ENCODE measurements at places on chromosomes 1 and 21. TPM values are rescaled to one million over a fixed set of nuclear protein-coding genes. Genes with fewer than 3 reads are reported as not detected.

Gene PM20D1
- 0.14 TPM for total RNA-seq

Gene ZFP69
- 5.1 TPM for total RNA-seq

Gene RNF186
- not detected for total RNA-seq

DNA sequence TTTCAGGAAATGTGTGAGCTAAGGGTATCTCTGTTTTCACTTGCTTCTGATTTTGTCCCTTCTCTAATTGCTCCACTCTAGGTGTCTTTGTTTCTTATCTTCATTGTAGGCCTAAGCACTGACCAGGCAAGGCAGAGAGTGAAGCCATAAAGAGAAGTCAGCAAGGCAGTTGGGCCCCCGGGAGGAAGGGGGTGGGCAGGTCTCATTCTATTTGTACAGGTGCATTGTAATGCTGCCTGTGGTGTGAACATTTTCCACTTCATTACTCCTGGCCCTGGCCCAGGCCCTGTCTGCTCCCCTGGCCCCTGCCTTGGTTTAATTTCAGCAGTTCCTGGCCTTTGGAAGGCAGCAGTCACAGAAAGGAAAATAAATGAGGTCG lies 86.4 kb upstream of the JUN start:
- no peaks in the 10 kb centered on the region for H3K27me3 ChIP-seq
- H3K36me3 ChIP-seq, result no peaks in the 10 kb centered on the region
- no peak overlapping the region for H3K4me3 ChIP-seq
- DNase-seq, result no peak
- peaks cover 9% of the 10 kb centered on the region for H3K4me1 ChIP-seq

GRCh38 chr1:241131636-241132194 lies 225.3 kb downstream of the RGS7 start:
- no peaks in the 10 kb centered on the region for H3K4me1 ChIP-seq
- no peak for DNase-seq
- no peak overlapping the region for H3K27ac ChIP-seq

GRCh38 chr1:187408212-187409004 lies 579.7 kb downstream of the PLA2G4A start:
- no peaks in the 10 kb centered on the region for H3K36me3 ChIP-seq
- H3K27me3 ChIP-seq, result no peaks in the 10 kb centered on the region
- no peak overlapping the region for H3K27ac ChIP-seq
- H3K4me3 ChIP-seq, result no peak overlapping the region
- DNase-seq, result no peak
- no peaks in the 10 kb centered on the region for H3K4me1 ChIP-seq

- H3K36me3 ChIP-seq, result no peaks in the 10 kb centered on the region
- H3K4me1 ChIP-seq, result peaks cover 9% of the 10 kb centered on the region
- H3K27me3 ChIP-seq, result no peaks in the 10 kb centered on the region
- H3K27ac ChIP-seq, result no peak overlapping the region
- H3K4me3 ChIP-seq, result no peak overlapping the region
Observed at GRCh38 chr1:174953285-174954072, 46.3 kb upstream of the CACYBP start.

GRCh38 chr1:197995408-197996258 lies 78.5 kb downstream of the LHX9 start:
- no peaks in the 10 kb centered on the region for H3K4me1 ChIP-seq
- H3K36me3 ChIP-seq, result no peaks in the 10 kb centered on the region
- no peak overlapping the region for H3K4me3 ChIP-seq
- no peak for DNase-seq

- no peaks in the 10 kb centered on the region for H3K27me3 ChIP-seq
- peaks cover 5% of the 10 kb centered on the region for H3K4me1 ChIP-seq
- DNase-seq, result no peak
Observed at GRCh38 chr1:192802406-192802805, 6.4 kb upstream of the RGS2 start.

- no peak overlapping the region for H3K27ac ChIP-seq
- peaks cover 6% of the 10 kb centered on the region for H3K4me1 ChIP-seq
- no peaks in the 10 kb centered on the region for H3K27me3 ChIP-seq
- H3K4me3 ChIP-seq, result no peak overlapping the region
- DNase-seq, result no peak
Observed at GRCh38 chr21:36551731-36552433, 72.0 kb upstream of the CLDN14 start.

GRCh38 chr1:32885676-32886003 lies 651 bp upstream of the HPCA start:
- H3K4me3 ChIP-seq, result no peak overlapping the region
- peaks cover 6% of the 10 kb centered on the region for H3K27me3 ChIP-seq
- H3K27ac ChIP-seq, result no peak overlapping the region
- no peaks in the 10 kb centered on the region for H3K36me3 ChIP-seq

DNA sequence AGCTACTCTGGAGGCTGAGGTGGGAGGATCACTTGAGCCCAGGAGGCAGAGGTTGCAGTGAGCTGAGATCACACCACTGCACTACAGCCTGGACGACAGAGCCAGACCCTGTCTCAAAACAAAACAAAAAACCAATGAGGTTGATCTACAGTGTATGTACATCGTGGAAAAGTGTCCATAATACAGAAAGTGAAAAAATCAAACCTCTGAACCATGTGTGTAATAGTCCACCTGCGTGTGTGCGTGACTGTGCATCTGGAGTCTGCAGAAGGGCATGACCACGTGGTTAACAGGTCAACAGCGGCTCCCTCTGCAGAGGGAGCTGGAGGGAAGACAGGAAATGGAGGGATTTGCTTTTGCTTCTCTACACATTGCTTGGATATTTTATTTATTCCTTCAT lies 32.4 kb upstream of the ENO1 start:
- peaks cover 12% of the 10 kb centered on the region for H3K4me1 ChIP-seq
- no peak overlapping the region for H3K4me3 ChIP-seq
- no peaks in the 10 kb centered on the region for H3K36me3 ChIP-seq
- H3K27ac ChIP-seq, result no peak overlapping the region
- DNase-seq, result no peak

DNA sequence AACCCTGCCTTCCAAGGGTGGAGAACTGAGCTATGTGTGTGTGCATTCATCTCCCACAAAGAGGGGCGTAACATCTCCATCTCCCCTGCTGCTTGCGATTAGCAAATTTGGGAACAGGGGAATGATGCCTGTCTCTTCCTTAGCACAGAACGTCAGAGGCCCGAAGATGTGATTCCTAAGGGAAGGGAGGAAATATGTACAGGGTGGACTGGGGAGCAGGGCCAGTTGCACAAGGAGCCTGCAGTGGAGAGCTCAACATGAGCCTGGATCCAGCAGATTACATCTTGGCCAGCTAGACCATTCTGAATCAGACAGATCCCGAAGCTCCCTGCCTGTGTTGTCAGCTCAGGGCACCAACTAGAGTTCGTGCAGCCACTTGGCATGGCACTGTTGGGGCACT lies 118.1 kb downstream of the NGF start:
- H3K4me3 ChIP-seq, result no peak overlapping the region
- H3K27ac ChIP-seq, result no peak overlapping the region
- no peaks in the 10 kb centered on the region for H3K4me1 ChIP-seq
- H3K27me3 ChIP-seq, result no peaks in the 10 kb centered on the region
- no peaks in the 10 kb centered on the region for H3K36me3 ChIP-seq

DNA sequence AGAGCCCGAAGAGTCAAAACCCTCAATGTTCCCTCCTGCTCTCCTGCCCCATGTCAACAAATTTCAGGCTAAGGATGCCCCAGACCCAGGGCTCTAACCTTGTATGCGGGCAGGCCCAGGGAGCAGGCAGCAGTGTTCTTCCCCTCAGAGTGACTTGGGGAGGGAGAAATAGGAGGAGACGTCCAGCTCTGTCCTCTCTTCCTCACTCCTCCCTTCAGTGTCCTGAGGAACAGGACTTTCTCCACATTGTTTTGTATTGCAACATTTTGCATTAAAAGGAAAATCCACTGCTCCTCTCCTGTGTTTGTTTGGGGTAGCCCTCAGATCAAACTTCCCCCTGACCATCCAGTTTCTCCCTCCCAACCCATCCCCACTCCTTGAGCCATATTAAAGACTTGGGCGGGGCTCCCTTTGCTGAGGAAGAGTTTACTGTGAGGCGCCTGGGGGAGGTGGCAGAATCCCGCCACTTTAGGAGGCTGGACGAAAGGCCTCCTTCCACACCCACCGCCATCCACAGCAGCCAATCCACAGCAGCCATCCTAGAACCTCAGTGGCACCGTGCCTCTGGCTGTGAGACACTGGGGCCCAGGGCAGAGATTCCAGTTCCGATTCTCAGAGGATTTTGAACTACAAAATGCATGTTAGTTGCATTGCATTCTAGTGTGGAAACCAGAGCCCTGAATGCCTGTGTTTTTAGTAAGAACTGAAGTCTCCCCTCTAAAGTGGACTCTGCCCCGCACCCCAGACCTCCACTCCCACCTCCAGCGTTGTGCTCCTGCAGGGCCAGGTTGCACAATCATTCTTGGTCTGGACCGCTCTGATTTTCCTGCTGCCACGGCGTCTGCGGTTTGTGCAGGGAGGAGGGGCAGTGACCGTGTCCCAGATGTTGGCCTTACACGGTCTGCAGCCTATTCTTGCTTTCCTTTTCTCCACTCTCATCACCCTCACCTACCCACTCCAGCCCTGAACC lies 3.0 kb downstream of the OLFML3 start:
- H3K4me1 ChIP-seq, result peaks cover 58% of the 10 kb centered on the region
- DNase-seq, result peak; percentile 28
- no peaks in the 10 kb centered on the region for H3K27me3 ChIP-seq
- H3K4me3 ChIP-seq, result peak overlapping the region; percentile 68
- H3K27ac ChIP-seq, result peak overlapping the region; percentile 75
- no peaks in the 10 kb centered on the region for H3K36me3 ChIP-seq

DNA sequence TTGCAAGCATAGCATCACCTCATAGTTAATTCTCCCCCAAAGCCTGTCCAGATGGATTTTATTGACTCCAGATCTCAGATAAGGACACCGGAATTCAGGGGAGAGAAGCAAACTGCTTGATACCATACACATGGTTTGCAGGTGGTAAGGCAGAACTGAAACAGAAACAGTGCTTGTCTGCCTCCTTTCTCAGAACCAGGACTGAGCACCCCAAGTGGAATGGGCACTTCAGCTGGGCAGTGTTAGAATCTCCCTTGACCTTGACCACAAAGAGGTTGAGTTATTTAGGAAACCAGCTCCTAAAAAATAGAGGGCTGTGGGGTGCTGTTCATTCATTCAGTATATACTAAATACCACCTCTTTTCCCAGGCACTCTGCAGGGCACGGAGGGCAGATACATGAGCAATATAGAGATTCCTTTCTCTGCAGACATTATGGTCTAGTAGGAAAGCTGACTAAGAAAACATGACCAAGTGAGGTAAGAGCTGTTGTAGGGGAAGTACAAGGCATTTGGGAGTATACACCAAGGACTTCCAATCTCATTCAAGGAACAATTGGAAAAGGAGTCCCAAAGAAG lies 185.2 kb downstream of the C1orf94 start:
- H3K4me3 ChIP-seq, result no peak overlapping the region
- no peaks in the 10 kb centered on the region for H3K27me3 ChIP-seq
- no peaks in the 10 kb centered on the region for H3K4me1 ChIP-seq
- no peak overlapping the region for H3K27ac ChIP-seq
- no peak for DNase-seq
- no peaks in the 10 kb centered on the region for H3K36me3 ChIP-seq

DNA sequence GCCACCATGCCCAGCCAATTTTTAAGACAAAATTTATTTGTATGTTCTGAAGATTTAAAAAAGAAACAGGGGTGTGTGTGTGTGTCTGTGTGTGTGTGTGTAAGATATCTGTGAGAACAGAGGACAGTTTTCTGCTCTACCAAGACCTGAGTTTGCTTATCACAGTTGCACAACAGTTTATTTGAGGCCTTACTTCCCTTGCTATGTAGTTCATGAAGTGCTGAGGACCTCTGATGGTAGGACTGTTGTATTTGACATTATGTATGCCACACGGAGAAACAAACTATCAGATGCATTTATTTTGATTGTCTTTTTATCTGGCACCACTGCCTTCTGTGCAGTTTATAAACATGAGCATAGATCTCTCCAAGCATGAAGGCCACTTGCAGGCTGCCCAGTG lies 355.2 kb downstream of the PBX1 start:
- H3K4me1 ChIP-seq, result no peaks in the 10 kb centered on the region
- no peaks in the 10 kb centered on the region for H3K27me3 ChIP-seq
- DNase-seq, result no peak
- H3K36me3 ChIP-seq, result no peaks in the 10 kb centered on the region
- H3K27ac ChIP-seq, result no peak overlapping the region

DNA sequence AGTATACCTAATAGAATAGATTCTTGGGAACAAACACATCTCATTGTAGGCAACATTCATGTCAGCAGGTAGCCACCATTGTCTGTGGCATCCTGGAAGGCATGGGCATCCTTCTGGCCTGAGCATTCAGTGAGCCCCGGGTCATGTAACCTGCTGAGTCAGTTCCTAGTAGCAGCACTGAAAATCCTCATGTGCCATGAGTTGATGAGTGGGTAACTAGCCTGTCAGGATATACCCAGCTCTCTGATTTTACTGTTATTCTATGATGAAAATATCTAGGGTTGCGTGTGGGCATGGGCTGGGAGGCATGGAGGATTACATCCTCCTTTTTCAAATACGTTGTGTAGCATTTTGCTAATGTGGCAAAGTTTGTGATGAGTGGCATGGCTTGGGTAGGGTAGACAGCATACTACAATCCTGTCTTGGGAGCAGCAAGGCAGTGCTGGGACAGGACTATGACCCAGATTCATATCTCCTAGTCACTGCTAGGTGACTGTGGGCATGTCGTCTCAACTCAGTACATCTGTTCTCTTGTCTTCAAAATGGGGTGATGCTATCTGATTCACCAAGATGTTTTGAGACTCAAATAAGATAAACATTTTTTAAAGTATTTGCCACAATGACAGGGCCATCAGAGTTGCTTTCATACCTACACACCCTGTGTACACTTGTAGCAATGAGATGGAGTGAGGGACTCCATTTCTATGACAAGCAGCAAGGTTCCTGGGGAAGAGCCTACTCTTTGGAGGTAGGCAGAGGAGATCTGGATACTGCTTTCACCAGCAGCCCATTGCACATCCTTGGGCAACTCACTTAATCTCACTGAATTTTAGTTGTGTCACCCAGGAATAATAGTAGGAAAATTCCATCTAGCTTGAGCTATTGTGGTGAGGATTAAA lies 62.5 kb downstream of the CD58 start:
- no peaks in the 10 kb centered on the region for H3K27me3 ChIP-seq
- no peak for DNase-seq
- H3K4me1 ChIP-seq, result peaks cover 16% of the 10 kb centered on the region
- H3K4me3 ChIP-seq, result no peak overlapping the region
- no peaks in the 10 kb centered on the region for H3K36me3 ChIP-seq

DNA sequence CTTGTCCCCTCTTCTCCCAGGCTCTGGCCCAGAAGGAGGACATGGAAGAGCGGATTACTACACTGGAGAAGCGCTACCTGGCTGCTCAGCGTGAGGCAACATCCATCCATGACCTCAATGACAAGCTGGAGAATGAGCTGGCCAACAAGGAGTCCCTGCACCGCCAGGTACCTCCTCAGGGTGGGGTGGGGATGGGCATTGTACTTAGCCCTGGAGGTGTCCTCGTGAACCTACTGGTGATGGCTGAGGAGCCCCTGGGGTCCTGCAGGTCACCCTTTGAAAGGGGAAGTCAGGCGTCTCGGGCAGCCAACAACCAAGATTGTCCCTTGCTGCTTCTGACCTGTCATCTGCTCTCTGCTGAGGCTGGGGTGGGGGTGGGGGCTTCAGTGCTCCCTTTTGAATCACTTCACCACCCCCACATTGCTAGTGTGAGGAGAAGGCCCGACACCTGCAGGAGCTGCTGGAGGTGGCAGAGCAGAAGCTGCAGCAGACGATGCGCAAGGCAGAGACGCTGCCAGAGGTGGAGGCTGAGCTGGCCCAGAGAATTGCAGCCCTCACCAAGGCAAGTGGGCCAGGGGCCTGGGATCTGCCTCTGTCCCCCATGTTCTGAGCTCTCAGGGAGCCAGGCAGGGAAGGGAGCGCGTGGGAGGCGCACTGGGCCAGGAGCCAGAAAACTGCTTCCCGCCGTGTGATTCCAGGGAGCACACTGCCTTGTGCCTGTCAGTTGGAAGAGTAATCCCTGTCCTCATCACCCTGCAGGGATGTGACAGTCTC lies 19.7 kb downstream of the PPFIA4 start:
- no peak for DNase-seq
- H3K36me3 ChIP-seq, result no peaks in the 10 kb centered on the region
- H3K4me3 ChIP-seq, result no peak overlapping the region
- no peak overlapping the region for H3K27ac ChIP-seq
- no peaks in the 10 kb centered on the region for H3K4me1 ChIP-seq
